Stimulated activated CD4-positive, alpha-beta T cell treated with anti-CD3 and anti-CD28 coated beads, Interleukin-15, amount 100 ng/mL, for 24 hours (primary cell): ENCODE measurements at places on chromosomes 1 and 21.

GRCh38 chr1:232247669-232248068, 382.3 kb downstream of the SIPA1L2 start:
- DNase-seq, result no peak

- no peak for DNase-seq
Observed at GRCh38 chr1:116313776-116314175, 59.3 kb upstream of the ATP1A1 start.

DNA sequence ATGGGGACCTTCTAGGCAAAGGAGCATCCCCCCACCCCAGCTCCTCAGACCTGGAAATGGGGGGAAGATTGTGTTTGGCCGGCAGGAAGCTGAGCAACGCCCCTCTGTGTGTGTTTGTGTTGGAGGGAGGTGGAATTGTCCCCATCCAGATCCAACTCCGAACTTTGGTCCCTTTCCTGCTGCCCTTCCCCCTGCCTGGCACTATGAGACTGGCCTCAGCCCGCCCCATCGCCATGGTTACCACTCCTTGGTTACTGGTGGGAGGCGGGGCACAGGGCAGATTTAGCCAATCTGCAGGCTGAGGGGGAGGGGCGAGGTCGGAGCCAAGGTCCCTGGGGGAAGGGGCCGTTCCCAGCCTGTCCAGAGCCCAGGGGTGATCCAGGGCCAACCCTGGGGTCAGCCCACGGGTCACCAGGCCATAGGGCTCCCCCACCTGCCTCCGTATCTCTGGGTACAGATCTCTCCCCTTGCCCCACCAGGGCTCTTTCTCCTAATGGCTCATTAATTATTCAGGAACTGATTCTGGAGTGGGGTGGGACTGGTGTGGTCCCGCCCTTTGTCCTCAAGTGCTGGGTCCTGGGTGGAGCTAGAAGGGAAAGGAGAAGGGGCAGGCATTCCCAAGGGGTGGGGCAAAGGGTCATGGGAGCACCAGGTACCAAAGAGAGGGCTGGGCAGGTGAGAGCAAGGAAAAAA, 15.2 kb downstream of the PTPRF start:
- peak; percentile 37 for DNase-seq

DNA sequence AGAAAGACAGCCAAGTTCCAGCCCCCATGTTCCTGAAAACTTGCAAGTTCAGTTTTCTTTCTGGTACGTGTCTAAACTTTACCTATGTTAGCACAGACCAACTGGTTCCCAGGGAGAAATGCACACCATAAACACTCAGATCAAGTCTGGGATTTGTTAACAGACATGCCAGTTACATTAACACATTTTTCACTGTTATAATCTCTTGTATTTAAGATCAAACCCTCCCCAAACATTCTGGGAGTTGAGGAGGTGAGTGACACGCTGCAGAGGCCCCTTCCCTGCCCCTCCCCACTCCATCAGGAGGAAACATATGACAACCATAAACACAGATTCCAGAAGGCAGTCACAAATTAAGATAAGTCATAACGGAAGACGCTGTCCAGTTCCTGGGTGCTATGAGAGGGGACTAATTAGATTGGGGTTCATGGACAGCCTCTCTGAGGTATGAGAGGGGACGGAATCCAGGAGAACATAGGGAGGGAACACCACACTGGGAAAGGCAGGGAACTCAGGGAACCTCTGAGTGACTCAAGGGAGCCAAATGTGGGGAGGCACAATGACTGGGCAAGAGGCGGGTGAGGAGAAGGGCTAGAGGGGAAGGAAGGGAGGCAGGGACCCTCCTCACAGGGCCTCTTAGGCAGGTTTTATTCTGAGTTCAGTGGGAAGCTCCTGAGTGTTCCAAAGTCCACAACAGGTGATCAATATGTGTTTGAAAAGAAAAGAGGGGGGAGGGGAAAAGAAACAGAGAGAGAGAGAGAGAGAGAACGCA, 25.0 kb downstream of the DUSP10 start:
- DNase-seq, result no peak

DNA sequence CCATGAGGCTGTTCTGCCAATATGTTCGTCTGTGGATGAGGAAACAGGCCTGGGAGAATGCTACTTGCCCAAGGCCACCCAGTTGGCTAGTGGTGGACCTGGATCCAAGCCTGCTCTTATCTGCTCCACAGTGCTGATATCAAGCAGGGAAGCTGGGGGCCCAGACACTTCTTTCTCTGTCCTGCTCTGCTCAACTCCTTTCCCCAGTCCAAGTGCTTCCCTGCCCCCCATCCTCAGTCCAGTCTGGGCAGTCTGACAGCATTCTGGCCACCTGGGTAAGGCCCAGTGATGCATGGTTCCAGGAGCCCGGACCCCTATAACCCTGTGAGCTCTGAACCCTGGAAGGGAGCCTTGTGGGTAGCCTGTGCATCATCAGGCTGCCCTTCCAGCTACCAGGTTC, 4.2 kb upstream of the PAQR7 start:
- no peak for DNase-seq

DNA sequence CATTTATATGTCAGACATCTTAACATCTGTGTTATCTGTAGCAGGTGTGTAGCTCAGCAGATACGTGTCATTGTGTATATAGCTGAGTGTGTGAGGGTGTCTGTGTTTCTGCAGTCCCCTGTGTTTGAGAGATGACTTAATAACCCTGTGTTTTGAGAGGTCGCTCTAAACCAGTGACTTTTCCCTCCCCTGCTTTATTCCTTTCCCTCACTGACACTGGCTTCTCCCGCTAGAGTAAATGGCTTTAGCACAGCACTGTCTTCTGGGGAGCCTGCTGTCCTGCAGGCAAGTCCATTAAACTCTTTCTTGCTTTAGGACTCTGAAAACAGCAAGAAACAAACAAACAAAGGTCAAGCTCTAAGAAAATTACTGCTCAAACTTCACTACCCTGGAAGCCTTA, 53.0 kb downstream of the VANGL1 start:
- DNase-seq, result no peak

- DNase-seq, result peak; percentile 67
Observed at GRCh38 chr1:110339407-110340206, 430 bp downstream of the RBM15 start.

DNA sequence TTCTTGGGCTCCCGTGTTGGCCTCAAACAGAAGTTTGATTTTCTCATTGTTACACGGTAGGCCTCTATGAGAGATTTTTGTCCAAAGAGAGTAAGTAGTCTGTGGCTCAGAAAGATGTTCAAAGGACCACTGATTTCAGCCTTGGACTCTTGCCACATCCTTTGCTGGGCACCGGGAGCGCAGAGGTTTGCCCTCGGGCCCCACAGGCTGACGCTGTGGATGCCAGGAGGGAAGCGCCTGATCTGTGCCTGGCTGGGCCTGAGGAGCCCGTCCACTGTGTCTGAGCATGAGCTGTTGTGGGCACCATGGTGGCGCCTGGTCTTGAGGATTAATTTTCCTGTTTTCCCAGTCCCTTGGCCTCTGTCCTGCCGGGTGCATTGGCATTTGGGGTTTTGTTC, 52.3 kb downstream of the PCNT start:
- no peak for DNase-seq

DNA sequence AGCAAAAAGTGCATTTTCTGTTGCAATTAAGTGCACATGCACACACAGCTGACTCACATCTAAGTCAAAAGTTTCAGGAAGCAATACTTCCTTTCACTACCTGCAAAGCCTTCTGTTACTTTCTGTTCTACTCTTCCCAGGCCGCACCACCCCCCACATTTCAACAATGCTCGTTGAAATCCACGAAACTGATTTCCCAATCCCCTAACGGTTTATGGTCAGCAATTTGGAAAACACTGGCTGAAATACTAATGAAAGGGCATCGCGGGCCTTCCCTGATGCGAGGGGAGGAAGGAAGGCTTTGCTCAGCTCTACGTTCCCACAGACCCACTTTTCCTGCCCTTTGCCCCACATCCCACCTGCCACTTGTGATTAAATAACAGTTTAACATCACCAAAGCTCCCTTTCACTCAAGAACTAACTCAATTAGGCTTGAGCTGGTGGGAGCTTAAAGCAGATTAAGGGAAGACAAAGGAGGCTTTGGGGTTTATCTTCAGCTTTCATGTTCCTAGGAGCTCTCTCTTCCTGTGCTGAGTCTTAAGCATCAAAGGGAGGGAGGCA, 243.2 kb upstream of the RAB4A start:
- DNase-seq, result peak; percentile 50

- no peak for DNase-seq
Observed at GRCh38 chr21:23853796-23854379, 1753.4 kb downstream of the MRPL39 start.

GRCh38 chr1:70042090-70042731, 163.2 kb downstream of the LRRC40 start:
- no peak for DNase-seq

DNA sequence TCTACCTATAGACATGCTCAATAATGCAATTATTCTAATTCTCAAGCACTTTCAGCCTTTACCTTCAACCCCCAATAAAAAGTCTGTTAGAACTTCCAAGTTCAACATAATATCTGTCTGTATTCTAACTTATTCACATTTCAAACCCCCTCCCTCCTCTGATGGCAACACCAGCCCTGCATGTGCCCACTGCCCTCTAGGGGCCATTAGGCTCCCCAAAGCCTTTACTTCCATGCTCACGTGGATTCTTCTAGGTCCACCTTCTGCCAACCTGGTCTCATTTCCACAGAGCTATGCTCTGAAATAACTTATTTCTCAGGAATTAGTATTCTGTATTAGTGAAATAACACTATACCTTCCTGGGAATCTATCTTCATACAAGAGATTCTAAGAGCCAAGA, 22.2 kb upstream of the KPRP start:
- DNase-seq, result no peak

- no peak for DNase-seq
Observed at GRCh38 chr1:97089173-97089572, 367.6 kb downstream of the PTBP2 start.

DNA sequence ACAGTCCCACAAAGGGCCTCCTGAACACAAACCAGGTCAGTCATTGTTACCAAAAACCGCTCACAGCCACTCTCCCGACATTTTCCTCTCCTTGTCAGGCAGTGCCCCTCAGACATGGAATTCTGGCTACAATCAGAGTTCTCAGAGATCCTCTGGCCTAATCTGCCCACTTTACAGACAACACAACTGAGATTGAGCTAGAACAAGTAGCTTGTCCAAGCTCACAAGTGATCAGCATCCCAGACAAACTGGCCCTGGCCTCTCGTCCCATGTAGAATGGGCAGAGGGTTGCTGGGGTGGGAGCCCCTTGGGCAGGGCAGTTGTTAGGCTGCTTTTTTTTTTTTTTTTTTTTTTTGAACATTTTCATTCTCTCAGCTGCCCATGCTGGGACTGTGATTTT, 57.2 kb downstream of the KCNN3 start:
- no peak for DNase-seq

- DNase-seq, result no peak
Observed at GRCh38 chr1:214228976-214229375, 52.0 kb upstream of the SMYD2 start.

GRCh38 chr1:227124473-227124872, 184.4 kb downstream of the COQ8A start:
- no peak for DNase-seq

GRCh38 chr1:36175137-36176095, 19.5 kb downstream of the MAP7D1 start:
- DNase-seq, result no peak

- DNase-seq, result no peak
Observed at GRCh38 chr1:113073479-113073950, 517 bp downstream of the LRIG2 start.

DNA sequence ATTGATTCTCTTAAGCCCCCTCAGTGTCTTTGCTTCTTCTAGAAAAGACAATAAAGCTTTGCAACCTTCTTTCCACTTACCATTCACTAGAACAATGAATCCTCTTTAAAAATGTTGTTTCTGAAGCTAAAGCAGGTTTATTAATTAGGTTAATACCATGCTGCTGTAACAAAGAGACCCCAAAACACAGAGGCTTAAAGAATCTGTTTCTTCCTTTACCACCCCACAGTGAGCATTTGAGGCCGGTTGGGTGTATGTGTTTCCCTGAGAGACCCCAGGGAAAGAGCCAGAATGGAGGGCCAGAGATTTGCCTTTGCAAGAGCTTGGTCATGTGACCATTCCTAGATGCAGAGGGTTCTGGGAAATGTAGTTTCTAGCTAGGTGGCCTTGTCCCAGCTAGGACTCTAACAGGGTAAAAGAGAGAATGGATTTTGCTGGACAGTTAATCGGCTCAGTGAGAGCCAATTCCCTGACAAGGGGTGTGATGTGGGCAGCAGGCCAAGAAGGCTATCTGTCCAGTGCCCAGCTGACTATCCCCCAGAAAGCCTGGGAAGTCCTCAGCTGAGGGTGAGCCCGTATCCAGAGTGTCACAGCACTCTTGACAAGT, 191.8 kb upstream of the TMEM51 start:
- no peak for DNase-seq
